Suppressor macrophage (primary cell): ENCODE measurements at places on chromosomes 6 and 20.

DNA sequence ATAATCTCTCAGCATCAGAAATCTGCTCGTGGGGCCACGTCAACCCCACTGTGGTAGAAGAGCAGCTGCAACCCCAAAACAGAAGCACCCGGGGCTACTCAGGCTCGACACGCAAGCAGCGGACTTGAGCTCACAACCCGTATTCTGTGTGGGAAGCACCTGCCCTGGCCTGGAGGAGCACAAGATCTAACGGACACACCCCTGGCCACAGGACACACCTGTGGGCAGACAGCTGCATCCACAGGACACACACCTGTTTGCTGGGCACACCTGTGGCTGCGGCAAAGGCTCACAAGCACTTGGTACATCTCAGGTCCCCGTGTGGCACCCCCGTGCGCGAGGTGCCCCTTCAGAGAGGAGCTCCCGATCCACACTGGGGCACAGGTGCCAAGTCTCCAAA, 36.5 kb downstream of the ZBTB46 start:
- DNase-seq = no peak

- DNase-seq = no peak
These were observed 447.0 kb upstream of the CDH4 start for GRCh38 chr20:60804918-60805630.

DNA sequence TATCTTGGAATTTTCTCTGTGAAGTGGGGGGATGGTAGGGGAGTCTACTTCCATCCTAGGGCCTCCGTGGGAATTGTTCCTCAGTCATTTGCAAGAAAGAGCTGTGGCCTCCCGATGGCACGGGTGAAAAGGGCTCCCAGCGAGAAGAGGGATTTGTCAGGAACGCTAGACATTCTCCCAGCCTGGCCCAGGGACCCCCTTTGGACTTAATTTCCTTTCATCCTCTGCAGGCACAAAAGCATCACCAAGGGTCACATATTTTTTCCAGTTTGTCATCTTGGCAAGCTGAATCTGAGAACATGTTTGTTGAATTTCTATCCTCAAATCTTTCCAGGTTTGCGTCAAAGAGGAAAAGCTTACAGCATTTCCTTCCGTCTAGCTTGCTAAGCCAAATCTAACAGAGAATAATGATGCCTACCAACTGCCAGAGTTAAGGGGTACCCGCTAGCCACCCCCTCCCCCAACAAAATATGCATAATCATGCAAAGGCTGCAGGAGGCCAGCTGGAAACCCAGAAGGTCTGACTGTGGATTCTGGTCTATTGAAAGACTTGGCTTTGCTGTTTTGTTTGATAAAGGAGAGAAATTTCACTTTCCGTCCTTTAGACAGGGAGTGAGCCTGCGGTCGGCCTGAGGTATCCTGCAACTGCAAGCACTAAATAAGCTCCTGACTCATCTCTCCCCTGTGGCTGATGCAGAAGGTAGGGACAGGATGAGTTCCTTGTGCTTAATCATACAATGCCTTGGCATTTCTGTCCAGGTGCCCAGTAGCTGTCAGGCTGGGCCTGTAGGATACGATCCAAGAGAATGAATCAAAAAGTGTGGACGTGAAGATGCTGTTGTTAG, 23.1 kb downstream of the PSMG4 start:
- DNase-seq = no peak

DNA sequence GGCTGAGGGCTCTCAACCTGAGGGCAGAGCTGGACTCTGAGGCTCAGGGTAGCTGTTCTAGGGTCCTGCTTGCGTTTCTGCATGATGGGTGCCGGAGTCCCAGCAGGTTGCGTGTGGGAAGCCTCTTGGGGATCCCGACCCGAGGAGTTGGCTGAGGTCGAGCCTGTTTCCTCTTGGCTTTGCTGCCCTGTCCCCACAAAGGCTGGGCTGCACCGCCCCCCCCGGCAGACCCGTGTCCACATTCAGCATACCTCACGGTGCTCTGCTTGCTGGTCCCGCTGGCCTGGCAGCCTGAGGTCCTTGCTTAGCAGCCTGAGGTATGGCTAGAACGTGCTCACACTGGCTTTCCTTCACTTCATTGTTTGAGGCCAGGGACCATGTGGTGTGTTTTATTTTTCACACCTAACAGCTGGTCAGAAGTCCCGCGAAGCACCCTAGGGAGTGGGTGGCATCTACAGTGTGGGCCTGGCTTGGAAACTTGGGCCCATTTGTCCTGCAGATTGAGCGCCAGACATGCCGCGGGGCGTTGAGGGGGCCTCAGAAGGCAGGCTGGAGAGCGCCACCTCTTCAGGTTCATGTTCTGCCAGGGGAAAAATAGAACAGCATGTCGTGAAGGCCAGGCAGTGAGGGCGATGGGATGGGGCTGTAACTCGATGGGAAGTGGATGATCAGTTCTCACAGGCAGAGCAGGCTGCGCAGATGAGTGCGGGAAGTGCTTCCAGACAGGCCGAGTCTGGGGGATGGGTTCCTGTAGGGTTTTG, 9.5 kb downstream of the LSM14B start:
- no peak for DNase-seq

- DNase-seq = peak; percentile 34
These were observed 175.7 kb upstream of the SNX9 start for GRCh38 chr6:157647261-157647915.

DNA sequence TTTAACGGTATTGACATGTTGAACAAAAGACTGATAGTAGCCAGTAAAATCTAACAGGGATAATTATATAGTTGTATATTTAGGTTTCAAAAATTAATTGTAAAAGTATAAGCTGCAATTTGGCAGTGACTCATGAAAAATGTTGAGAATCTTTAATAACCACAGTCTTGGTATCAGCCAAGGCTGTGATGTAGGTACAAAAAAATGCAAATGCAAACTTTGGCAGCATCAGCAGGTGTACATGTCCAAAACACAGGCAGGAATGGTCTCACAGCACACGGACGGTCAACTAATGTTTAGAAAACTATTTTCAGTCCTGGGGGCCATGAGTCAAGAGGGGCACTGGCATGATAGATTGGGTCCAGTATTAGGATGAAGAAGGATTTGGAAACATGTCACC, 58.5 kb upstream of the BEND3 start:
- DNase-seq = no peak

GRCh38 chr6:85126485-85127167, 323.3 kb upstream of the NT5E start:
- no peak for DNase-seq

DNA sequence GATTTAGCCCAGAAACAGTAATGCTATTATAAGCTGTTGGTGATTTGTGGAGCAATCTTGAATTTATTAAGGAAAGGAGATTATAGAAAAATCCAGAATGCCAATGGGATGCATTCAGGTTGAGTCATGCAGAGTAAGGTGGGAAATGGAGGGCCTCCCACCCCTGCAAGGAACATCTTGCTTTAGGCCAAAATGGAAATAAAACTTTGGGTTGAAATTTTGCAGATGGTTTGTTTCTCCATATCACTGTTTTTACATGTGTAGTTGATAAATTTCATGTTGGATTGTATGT, 152.4 kb downstream of the BCAS1 start:
- no peak for DNase-seq

DNA sequence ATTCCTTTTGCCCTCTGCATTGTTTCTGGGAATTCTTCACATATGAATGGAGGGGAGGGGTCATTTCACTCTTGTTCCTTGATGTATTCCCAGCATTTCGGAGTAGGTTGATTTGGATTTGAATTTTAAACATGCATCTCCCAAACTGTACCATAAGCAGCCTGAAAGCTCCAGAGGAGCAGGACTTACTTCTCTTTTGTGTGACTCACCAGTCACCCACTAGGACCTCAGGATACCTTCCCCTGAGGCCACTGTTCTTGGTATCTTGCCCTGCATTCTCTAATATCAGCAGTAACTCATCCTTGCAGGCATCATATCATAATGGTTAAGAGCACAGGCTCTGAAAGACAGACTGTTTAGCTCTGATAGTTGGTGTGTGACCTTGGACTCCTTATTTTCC, 703 bp downstream of the MRPL2 start:
- DNase-seq = peak; percentile 62

DNA sequence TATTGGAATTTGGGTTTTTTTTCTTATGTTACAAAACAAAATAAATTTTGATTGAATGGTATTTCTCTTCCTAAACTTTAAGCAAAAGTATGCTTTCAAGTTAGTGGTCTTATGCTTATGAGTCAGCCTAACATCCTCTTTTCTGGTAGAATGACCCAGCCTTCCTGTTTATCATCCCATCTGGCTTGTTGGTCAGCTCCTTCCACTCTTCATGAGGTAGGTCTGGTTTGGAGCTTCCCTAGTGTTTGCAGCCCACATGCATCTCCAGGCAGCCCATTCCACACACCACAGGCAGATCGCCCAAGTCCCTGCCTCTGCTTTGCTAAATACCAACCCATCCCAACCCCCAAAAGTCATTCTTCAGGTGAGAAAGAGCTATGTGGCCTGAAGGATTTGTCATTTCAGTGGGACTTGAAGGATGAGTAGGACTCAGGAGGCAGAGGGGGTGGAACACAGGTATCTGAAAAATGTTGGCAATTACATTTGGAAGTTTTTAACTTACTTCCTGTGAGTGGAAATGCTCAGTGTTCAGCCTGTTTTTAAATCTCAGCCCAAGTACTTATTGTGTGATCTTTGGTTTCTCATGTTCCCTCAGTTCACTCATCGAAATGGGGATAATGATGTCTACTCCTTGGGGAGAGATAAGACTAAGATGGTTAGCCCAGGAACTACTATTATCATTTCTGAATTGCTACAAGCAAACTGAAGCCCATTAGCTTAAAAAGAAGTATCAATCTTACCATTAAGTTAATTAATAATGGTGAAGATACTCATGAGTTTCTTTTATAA, 294.0 kb downstream of the ADGB start:
- peak; percentile 68 for DNase-seq

GRCh38 chr6:116373940-116374339, 3.2 kb downstream of the DSE start:
- no peak for DNase-seq

DNA sequence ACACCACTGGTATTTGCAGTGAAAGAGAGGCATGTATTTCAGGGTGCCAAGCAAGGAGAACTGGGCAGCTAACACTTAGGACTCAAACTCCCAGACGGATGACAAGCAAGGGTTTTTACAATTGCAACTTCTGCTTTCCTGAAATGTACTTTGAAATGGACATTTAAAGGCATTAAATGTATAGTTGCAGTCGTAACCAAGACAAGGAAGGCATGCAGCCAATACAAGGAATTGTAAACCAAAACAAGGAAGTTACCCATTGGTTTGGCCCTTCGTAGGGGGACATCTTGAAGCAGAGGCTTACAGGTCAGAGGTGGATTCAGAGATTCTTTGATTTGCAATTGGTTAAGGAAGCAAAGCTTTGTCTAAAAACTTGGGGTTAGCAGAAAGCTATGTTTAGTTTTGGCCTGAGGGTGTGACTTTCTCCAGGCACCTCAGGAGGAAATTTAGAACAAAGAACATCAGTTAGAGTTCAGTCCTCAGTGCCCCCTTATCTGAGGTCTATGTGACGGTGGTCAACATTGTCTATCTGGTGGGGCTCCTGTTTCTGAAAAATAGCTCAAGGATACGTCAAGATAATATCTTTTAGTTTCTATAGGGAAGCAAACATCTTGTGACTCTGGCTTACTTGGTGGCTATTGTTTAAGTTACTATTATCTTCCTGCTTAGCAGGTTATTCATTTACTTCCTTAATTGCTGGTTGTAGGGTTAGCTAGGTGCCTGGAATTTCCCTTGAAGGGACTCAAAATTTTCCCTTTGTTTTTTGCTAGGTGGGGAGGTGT, 266.0 kb downstream of the CD83 start:
- peak; percentile 85 for DNase-seq

DNA sequence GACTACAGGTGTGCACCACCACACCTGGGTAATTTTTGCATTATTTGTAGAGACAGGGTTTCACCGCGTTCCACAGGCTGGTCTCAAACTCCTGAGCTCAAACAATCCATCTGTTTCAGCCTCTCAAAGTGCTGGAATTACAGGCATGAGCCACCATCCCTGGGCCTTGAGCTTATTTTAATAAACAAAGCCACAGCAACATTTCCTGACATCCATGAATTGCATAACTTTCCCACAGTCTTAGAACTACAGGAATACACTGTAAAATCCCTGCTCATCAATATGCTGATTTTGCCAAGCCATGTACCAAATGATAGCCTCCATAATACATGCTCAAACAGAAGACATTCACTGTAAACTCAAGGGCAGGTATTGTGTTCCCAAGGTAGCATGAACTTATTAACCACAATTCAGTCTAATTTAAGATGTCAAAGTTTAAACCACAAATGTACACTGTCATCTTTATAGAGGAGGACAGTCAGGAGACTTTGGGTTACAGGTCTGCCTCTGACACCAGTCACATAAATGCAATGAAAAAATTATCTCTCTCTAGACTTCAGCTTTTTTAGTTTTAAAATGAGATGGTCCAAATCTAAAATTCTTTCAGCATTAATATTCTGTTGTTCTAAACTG, 40.0 kb downstream of the NUDT3 start:
- DNase-seq = no peak

DNA sequence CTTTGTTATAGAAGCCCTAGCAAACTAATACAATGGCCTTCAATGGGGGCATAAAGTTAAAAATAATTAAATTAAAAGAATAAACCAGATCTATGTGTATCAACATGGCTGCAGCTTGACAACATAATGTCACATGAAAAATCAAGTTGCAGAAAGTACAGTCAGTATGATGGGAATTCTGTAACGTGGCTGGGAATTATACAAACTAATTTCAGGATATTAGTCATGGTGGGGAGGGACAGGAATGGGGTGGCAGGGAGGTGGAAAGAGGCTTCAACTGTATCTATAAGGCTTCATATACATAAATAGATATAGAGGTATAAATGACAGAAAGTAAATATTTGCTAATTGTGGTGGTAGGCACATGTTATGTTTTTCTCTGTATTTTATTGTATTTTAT, 107.1 kb downstream of the UNC5CL start:
- DNase-seq = no peak

- DNase-seq = no peak
These were observed 205.1 kb upstream of the SMLR1 start for GRCh38 chr6:130622142-130622541.

- peak; percentile 36 for DNase-seq
These were observed 74.1 kb upstream of the TOX2 start for GRCh38 chr20:43840382-43841070.

DNA sequence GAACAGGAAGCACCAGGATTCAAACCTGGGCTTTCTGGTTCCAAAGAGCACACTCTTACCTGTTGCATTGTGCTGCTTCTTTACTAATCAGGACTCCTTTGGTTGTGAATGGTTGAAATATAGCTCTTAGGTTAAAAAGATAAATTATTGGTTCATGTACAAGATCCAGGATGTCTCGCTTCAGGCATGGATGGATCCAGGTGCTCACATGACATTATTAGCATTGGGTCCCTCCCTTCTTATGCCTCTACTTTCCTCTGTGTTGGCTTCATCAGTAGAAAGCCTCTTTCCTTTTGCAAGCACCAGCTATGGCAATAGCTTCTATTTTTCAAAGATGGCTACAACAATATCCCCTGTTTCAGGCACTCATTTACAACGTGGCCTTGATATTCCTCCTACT, 217.7 kb upstream of the SULF2 start:
- no peak for DNase-seq

DNA sequence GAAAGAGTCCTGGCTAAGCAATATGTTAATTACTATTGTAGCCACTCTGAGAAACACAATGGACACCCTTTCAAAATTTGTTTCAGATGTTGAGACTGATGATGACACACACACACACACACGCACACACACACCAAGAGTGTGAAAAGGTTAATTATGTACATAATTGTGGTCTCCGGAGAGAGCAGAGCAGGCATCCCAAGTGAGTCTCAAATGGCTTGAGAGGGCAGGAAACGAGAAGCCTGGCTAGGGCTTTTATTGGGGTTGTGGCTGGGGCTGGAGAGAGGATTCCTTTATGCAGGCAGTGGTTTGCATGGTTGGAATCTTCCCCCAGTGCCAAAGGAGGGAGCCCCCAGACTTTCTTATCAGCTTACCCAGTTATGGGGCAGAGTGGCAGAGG, 38.2 kb upstream of the NKX2-4 start:
- no peak for DNase-seq
